Immature natural killer cell (primary cell): ENCODE measurements at places on chromosomes 6 and 20.

DNA sequence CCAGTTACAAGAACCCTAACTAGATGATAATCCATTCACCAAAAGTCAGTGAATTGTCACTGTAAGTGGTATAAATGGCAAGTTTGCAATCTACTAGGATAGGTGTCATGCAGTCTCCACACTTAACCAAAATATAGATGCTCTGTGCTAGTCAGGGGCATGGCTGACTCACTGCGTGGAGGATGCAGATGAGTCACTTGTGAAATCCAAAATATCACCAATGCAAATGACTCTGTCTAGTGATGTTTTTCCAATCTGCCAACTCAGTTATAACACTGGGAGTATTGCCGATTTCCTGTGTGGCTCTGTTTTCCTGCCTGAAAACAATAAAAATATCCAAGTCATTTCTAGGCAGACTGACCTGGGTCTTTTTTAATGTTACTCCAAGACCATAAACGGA lies 47.8 kb upstream of the NRSN1 start:
- no peaks in the 10 kb centered on the region for H3K36me3 ChIP-seq
- no peak for DNase-seq
- H3K4me1 ChIP-seq, result no peaks in the 10 kb centered on the region
- no peak overlapping the region for H3K4me3 ChIP-seq
- H3K27ac ChIP-seq, result no peak overlapping the region

- no peaks in the 10 kb centered on the region for H3K27me3 ChIP-seq
- H3K4me3 ChIP-seq, result no peak overlapping the region
- H3K4me1 ChIP-seq, result no peaks in the 10 kb centered on the region
- no peak for DNase-seq
Measured at GRCh38 chr20:61570646-61571195, 318.7 kb downstream of the CDH4 start.

DNA sequence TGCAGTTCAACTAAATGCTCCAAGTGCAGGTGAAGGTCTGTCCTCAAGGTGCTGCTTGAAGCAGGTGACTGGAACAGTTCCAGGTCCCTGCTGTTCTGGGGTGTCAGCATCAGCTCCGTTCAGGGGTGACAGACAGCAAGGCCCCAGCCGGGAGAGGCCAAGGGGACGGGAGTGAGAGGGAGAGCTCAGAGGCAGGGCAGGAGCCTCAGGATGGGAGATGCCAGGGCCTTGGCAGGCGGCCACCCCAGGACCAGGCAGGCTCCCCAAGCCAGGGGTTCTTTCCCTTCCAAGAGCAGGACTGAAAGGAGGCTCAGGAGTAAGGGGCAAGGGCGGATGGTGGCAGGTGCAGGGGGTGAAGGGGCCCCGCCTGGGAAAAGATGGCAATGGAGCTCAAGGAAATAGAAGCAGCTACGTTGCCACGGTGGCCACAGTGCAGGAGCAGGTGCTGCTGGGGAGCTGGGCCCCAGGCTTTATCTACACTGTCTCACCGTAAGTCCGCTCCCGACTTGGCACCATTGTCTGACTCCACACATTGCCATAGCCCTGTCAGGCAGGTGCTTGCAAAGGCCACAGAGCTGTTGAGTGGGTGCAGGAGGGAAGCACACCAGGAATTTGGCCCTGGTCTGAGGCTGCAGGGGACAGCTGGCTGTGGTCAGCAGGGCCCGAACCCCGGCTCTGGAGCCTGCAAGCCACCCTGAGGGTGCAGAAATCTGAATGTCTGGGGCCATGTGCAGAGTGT lies 43.1 kb downstream of the ERMARD start:
- H3K4me3 ChIP-seq, result no peak overlapping the region
- H3K4me1 ChIP-seq, result peaks cover 21% of the 10 kb centered on the region
- DNase-seq, result no peak

DNA sequence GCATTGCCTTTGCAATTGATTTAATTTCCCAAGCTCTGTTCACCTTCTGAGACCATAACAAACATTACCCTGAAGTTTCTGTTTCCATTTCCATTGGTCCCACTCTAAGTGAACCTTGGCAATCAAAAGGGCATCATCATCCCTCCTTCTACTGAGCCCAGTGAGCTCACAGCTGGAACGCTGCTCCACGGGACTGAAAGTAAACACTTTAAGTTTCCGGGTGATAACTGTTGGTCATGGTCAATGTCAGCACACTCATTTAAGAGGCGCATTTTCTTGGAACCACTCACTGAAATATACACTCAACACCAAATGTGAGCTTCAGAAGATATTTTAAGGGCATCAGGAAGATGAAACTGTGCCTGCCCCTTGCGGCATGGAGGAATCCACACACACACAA lies 37.1 kb upstream of the RPS6KA2 start:
- H3K36me3 ChIP-seq, result no peaks in the 10 kb centered on the region
- H3K27ac ChIP-seq, result no peak overlapping the region
- no peak for DNase-seq

DNA sequence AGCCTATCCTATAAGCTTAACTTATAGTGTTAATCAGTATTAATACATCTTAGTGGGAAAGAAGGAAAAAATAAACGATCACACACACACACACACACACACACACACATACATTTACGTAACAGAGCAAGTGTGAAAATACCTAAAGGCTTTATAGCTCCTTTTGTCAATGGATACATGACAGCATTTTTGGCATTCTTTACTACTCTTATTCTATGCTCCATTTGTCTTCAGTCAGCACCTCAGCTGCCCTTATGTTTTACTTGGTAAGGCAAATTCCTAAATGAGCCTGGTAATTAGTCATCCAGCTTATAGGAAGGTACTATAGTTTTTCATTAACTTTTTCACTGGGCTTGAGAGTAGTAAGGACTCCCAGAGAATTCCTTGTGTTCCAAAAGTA lies 25.1 kb upstream of the SLC17A3 start:
- peaks cover 12% of the 10 kb centered on the region for H3K27me3 ChIP-seq
- no peaks in the 10 kb centered on the region for H3K36me3 ChIP-seq
- no peak for DNase-seq
- no peak overlapping the region for H3K4me3 ChIP-seq
- no peaks in the 10 kb centered on the region for H3K4me1 ChIP-seq

GRCh38 chr6:88296694-88297093 lies 130.5 kb upstream of the CNR1 start:
- no peak overlapping the region for H3K27ac ChIP-seq
- H3K4me3 ChIP-seq, result no peak overlapping the region
- H3K27me3 ChIP-seq, result peaks cover 1% of the 10 kb centered on the region
- no peak for DNase-seq
- H3K36me3 ChIP-seq, result no peaks in the 10 kb centered on the region

DNA sequence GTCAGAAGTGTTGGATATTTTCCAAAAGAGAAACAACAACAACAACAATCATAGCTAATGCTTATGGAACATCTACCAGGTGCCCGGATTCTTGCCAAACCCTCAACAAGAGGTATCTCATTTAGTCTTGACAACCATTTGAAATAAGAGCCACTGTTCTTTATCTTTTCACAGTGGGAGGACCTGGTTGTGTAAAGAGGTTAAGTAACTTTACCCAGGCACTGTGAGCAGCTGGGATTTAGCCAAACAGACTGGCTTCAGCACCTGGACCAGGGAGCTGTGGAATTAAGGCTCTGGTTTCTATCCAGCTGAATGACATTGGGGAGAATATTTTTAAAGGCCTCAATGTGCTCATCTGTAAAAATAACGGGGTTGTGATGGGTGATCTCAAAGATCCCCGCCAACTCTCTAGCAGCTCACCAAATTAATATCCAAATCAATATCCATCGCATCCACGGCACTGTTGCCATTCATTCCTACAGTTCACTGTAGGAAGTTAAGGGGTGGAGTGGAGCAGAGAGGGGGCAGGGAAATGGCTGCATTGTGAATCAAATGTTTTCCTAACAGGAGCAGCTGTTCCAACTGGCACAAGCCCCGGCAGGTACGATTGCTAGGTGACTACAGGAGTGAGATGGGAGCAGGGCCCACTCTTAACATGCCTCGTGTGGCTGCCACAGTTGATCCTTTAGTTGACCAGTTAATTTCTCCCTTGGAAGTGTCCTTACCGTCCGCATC lies 61.8 kb downstream of the GCNT2 start:
- no peaks in the 10 kb centered on the region for H3K4me1 ChIP-seq
- DNase-seq, result no peak
- no peaks in the 10 kb centered on the region for H3K36me3 ChIP-seq
- H3K4me3 ChIP-seq, result no peak overlapping the region
- H3K27me3 ChIP-seq, result no peaks in the 10 kb centered on the region

DNA sequence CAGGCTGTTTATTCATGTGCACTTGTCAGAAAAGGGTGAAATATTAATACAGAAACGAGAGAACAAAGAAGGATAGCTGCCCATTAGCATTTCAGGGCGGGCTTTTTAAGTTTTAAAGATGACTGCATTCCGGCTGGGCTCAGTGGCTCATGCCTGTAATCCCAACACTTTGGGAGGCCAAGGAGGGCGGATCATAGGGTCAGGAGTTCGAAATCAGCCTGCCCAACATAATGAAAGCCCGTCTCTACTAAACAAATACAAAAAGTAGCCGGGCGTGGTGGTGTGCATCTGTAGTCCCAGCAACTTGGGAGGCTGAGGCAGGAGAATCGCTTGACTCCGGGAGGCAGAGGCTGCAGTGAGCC lies 130.5 kb downstream of the HFE start:
- H3K4me3 ChIP-seq, result no peak overlapping the region
- H3K27ac ChIP-seq, result no peak overlapping the region
- peaks cover 4% of the 10 kb centered on the region for H3K27me3 ChIP-seq
- H3K36me3 ChIP-seq, result no peaks in the 10 kb centered on the region
- peaks cover 11% of the 10 kb centered on the region for H3K4me1 ChIP-seq

- H3K4me3 ChIP-seq, result peak within 1 kb of the TSS; percentile 41
- peaks cover 15% of the 10 kb centered on the region for H3K4me1 ChIP-seq
- H3K27ac ChIP-seq, result no peak within 1 kb of the TSS
- peaks cover 12% of the 10 kb centered on the region for H3K27me3 ChIP-seq
- no peaks in the 10 kb centered on the region for H3K36me3 ChIP-seq
Measured at GRCh38 chr20:63653041-63653973, at the start of gene STMN3. STMN3 (minus strand) TSS chr20:63653424; CDS start chr20:63653345, 79 bp downstream.

- H3K4me3 ChIP-seq, result peak overlapping the region; percentile 21
- H3K4me1 ChIP-seq, result peaks cover 37% of the 10 kb centered on the region
- peak overlapping the region; percentile 88 for H3K27ac ChIP-seq
- H3K27me3 ChIP-seq, result peaks cover 4% of the 10 kb centered on the region
- DNase-seq, result peak; percentile 60
Measured at GRCh38 chr6:30544666-30545272, 11.5 kb downstream of the GNL1 start.

- no peak for DNase-seq
- H3K4me1 ChIP-seq, result no peaks in the 10 kb centered on the region
- no peaks in the 10 kb centered on the region for H3K36me3 ChIP-seq
- H3K27me3 ChIP-seq, result peaks cover 2% of the 10 kb centered on the region
- H3K4me3 ChIP-seq, result no peak overlapping the region
Measured at GRCh38 chr20:24665196-24665595, 195.8 kb downstream of the SYNDIG1 start.

DNA sequence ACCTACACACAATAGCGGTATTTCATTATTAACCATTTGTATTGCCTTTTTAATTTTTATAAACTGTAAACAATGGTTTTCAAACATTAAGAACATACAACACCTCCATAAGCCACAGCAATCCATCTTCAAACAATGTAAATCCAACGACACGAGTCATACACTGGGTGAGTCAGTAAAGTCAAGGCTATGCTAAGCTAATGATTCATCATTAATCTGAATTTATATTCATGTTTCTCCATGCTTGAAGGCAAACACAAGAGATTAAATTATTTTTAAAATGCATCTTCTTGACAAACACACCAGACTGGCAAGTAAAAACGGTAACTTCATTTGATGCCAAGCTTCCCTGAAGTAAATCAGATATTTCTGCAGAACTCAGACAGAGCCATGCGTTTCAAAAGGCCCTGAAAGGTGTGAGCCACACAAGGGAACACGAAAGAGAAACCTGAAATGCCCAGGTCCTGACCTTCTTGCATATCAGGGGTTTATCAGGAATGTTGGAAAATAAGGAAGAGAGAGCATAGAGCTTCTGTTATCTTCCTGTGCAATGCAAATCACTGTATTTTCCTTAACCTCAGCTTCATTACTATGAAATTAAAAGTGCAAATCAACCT lies 162.5 kb downstream of the ALDH8A1 start:
- H3K4me3 ChIP-seq, result no peak overlapping the region
- no peak overlapping the region for H3K27ac ChIP-seq
- no peak for DNase-seq
- H3K4me1 ChIP-seq, result no peaks in the 10 kb centered on the region
- H3K36me3 ChIP-seq, result no peaks in the 10 kb centered on the region
- H3K27me3 ChIP-seq, result peaks cover 6% of the 10 kb centered on the region

- H3K4me1 ChIP-seq, result no peaks in the 10 kb centered on the region
- no peak overlapping the region for H3K4me3 ChIP-seq
- peaks cover 33% of the 10 kb centered on the region for H3K36me3 ChIP-seq
Measured at GRCh38 chr20:17624551-17625245, 54.8 kb downstream of the DSTN start.

- no peak for DNase-seq
- no peak overlapping the region for H3K4me3 ChIP-seq
- H3K27me3 ChIP-seq, result peaks cover 2% of the 10 kb centered on the region
- H3K36me3 ChIP-seq, result no peaks in the 10 kb centered on the region
Measured at GRCh38 chr20:2888224-2888955, 15.1 kb downstream of the PTPRA start.

DNA sequence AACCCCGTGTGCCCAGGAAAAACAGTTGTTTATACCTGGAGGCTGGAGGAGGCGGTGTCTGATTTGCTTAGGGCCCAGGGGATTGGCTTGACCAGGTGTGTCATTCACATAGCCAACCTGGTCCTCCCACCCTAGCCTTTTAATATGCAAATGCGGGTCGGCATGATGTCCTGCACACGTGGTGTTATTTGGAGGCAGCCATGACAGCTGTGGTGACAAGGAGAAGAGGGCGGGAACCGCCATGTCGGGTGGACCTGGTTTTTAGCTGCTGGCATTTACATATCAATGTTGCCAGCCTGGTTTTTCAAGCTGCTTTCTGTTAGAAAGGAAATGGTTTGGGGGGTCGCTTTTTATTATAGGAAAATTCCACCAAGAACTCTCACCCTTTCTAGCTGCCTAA lies 291.4 kb upstream of the QKI start:
- H3K27ac ChIP-seq, result no peak overlapping the region
- no peak for DNase-seq
- H3K4me1 ChIP-seq, result no peaks in the 10 kb centered on the region
- no peak overlapping the region for H3K4me3 ChIP-seq
- H3K27me3 ChIP-seq, result no peaks in the 10 kb centered on the region

GRCh38 chr20:51335329-51335841 lies 207.1 kb downstream of the NFATC2 start:
- H3K27ac ChIP-seq, result no peak overlapping the region
- H3K27me3 ChIP-seq, result no peaks in the 10 kb centered on the region
- H3K4me3 ChIP-seq, result no peak overlapping the region
- peaks cover 9% of the 10 kb centered on the region for H3K4me1 ChIP-seq
- no peaks in the 10 kb centered on the region for H3K36me3 ChIP-seq

DNA sequence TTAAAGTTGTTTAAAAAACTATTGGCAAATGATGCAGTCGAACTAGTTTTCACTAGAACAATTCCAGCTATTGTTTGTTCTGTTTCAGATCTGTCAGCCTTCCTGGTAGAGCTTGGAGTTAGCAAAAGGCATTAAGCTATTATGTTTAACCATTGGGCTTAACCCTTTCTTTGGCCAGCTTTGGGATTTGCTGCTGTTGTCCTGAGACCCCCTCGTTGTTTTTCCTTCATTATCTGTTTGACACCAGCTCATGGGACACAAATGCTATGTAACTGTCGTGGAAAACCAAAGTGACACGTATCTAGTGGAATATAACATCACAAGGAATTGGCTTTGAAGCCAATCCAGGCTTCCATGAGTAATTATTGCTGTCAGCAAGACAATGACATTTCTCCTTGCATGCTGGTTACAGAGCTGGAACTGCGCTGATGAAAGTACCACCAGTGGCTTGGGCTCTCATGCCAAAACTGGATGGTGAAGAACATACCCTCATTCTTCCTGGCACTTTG lies 96.0 kb downstream of the EYA2 start:
- no peak overlapping the region for H3K27ac ChIP-seq
- H3K4me1 ChIP-seq, result peaks cover 5% of the 10 kb centered on the region
- DNase-seq, result no peak
- H3K36me3 ChIP-seq, result no peaks in the 10 kb centered on the region
- H3K4me3 ChIP-seq, result no peak overlapping the region
